NCI-H2227 treated with DMSO at 0.1 percent for 48 hours (cell line): ENCODE measurements at places on chromosomes 16 and 17.

GRCh38 chr16:12458591-12459358 is 344.9 kb downstream of the CPPED1 start:
- no peak for DNase-seq

DNA sequence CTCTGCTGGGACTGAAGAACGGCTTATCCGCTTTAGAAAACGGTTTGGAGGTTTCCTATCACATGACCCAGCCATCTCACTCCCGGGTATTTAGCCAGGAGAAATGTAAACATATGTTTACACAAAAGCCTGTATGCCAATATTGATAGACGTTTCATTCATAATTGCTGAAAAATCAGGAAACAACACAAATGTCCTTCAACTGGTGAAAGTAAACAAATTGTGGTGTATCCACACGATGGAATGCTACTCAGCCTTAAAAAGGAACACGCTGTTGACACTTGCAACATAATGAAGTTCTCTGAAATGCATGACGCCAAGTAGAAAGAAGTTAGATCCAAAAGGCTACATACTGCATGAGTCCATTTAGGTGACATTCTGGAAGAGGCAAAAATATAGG is 157.6 kb downstream of the SLC39A11 start:
- no peak for DNase-seq

GRCh38 chr17:81066771-81067315 is 31.9 kb downstream of the BAIAP2 start:
- no peak for DNase-seq

GRCh38 chr17:77402159-77402731 is 261.5 kb downstream of the SEC14L1 start:
- DNase-seq = no peak

DNA sequence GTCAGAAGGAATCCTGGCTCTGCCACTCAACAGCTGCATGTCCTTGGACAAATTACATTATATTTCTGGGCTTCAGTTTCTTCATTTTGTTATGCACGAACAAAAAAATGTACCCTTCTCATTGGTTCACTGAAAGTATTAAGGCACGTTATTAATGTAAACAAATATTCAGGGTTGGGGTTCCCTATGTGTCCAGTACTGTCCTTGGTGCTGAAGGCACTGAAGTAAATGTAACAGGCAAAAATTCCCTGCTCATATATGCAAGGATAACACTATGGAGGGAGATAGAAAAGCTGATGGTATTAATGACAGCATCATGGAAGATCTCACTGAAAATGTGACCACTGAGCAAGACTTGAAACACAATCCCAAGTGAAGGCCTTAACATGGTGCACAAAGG is 386.6 kb downstream of the XYLT1 start:
- DNase-seq = no peak

- no peak for DNase-seq
These were observed 25.3 kb downstream of the IGF2BP1 start for GRCh38 chr17:49022391-49022941.

DNA sequence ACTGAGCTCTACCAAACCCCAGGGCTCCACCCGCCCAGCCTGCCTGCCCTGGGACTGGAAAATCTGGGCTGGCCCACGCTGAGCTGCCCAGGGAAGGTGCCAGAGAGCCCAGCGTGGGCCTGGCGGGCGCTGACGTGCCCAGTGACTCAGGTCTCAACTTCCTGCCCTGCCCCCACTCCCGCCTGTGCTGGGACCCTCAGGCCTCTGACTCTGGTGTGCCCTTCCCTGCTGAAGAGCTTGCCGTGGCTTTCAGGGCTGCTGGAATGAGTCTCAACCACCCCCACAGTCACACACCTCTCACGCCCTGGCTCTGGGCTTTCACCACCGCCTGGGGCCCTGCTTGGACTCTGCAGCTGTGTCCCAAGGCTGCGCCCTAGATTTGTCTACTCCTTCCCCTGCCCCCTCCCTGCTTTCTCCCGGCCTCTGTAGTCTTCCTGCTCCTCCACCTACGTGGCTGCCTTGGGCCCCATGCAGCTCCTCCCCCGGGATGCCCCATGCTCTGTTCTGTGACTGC is 10.4 kb downstream of the LLGL1 start:
- DNase-seq = no peak

- DNase-seq = no peak
These were observed 47.8 kb downstream of the BMERB1 start for GRCh38 chr16:15482068-15482747.

DNA sequence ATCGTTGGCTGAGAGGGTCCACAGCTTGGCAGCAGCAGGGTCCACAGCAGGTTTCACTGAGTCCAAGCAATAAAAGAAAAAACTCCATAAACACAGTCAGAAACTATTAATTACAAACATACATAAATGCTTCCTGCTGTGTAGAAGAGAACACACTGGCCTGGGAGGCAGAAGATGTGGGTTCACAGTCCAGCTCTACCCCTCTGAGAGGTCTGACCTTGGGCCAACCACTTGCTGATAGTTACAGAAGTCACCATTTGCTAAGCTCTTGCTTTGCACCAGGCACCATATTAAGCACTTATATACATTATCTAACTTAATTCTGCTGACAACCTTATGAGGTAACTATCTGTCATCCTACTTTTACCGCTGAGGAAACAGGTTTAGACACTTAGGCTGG is 14.7 kb downstream of the CIAPIN1 start:
- no peak for DNase-seq

DNA sequence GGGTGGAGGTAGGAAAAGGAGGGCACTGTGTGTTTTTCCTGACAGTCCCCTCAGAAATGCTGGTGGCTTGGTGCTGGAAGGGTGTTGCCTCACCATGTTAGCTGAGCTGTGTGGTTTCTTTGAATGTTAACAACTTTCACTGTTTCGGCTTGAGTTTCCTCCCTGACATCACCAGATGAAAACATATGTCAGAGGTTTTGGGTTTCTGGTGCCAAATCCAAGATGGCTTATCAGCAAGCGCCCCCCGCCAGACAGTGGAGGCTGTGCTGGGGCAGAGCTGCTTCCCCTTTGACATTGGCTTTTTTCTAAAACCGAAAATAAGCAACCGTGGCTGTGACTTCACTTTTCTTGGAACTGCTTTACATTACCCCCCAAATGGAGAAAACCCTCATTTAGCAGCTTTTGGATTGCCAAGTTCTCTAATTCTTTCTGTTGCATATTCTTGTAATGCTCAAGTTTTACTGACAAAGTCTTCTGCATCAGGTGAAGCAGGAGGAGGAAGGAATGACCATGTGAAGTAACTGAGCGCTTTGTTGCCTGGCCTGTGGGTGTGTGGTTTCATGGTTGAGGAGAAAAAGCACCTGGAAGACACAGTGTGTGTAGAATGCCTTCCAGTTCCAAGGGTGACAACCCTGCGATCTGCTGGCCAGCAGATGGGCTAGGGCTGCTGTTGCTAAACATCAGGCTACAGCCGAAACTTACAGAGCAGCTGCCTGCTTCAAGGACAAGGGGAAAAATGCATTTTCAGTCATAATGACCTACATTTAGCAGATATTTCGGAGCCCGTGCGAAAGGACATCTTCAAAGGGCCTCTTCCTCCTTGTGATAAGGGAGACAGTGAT is 9.7 kb downstream of the RMI2 start:
- DNase-seq = no peak

DNA sequence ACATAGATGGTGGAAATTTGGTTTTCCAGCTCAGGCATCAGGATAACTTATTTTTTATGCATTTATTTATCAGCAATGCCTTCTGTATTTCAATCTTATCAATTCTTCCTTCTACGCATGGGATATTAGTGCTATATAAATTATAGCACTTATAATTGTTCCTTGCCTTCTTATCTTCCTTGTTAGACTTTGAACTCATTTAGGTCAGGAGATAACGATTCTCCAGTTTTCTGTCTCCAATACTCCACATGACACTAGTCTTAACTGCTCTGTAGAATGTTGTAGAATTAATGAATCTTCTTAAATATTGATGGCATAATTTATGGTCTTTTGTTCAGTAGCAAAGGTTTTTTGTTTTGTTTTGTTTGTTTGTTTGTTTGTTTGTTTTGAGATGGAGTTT is 10.7 kb upstream of the BCO1 start:
- no peak for DNase-seq

GRCh38 chr16:66920924-66921680 is 2.4 kb upstream of the CDH16 start:
- no peak for DNase-seq

GRCh38 chr17:80082403-80083135 is 18.8 kb upstream of the GAA start:
- DNase-seq = peak; percentile 41

GRCh38 chr17:14552306-14552705 is 251.4 kb downstream of the HS3ST3B1 start:
- no peak for DNase-seq

GRCh38 chr16:58488531-58488930 is 11.4 kb upstream of the NDRG4 start:
- DNase-seq = no peak

DNA sequence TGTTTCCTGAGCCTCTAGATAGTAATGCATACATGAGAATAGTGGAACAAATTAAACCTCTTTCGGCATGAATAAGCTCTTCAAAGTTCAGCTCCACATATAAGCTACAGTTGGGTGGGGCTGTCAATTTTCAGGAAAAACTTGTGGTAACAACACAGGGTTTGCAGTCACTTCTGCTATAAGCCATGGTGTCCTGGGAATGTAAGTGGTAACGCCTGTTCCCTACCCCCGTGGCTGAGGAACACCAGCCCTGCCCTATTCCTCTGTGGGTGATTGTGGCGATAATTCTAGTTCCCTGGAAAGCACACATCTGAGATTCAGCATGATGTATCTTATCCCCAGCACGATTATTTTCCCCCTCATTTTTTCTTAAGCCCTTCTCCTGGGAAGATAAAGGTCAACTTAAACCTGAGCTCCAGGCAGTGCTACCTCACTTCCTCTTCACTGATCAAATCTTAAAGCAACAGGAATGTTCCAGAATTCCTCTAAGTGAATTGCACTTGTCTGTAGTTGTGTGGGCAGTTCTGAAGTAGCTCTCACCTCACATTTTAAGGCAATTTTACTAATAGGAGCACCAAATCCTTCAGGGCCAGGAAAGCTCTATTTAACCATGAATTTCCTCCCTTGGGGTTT is 500.7 kb upstream of the HSBP1 start:
- DNase-seq = no peak

- DNase-seq = no peak
These were observed 98.9 kb downstream of the SDR42E1 start for GRCh38 chr16:81912395-81912794.

DNA sequence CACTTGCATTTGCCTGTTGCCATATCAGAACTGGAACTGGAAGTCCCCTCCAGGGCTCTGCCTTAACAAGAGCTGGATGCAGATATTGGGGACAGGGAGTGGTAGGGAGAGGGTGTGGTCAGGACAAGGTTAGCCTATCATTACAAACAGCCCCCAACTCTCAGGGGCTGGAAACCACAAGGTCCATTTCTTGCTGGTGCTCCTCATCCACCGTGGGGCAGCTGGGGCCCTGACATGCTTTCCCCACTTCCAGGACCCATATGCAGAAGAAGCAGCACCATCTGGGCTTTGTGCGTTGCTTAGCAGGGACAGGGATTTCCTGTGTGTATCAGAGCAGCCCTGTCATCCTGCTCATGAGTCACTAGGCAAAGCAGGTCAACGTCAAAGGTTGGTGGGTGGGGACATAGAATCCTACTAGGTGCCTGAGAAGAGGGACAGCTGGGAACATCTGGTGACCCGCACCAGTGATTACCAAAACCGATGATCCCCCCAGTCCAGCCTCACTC is 26.9 kb downstream of the RGS9 start:
- DNase-seq = no peak

- DNase-seq = no peak
These were observed 14.5 kb upstream of the GPRC5C start for GRCh38 chr17:74417178-74418045.

- no peak for DNase-seq
These were observed 68.9 kb downstream of the KCNJ2 start for GRCh38 chr17:70238228-70238627.

DNA sequence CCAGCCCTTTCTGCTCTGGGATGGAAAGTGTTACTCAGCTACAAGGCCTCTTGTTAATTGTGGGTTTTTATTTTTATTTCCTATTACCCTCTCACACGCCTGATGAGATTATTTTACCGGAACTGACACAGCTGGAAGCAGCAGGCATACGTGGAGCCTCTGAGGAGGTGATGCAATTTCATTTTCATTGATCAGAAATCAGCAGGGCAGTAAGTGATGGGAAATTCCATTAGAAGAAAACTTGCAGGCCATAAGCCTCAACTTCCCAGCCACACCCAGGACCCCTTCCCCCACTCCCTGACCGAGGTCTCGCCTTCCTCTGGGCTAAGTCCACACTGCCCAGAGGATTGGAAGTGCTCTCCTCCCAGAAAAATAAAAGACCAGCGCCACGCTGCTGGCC is 69.7 kb downstream of the ZFHX3 start:
- no peak for DNase-seq

- DNase-seq = no peak
These were observed 79.3 kb downstream of the MRC2 start for GRCh38 chr17:62706598-62707424.

DNA sequence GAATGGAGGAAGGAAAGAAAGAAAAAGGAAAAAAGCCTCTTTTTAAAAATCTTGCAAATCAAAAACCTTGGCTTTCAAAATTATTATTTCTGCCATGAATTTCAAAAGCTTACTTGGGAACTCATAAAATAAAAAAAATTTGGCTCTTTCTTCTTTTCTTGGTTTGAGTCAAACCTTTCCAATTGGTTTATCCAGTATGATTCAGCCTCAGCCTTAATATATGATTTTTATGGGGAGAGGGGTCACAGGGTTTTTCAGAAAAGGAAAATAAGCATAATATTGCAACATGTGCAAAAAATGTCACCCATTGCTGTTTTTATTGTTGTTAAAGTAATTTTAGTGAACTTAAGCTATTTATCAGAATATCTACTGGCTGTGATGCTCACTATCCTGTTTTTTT is 31.2 kb upstream of the HAPSTR1 start:
- DNase-seq = no peak

- DNase-seq = no peak
These were observed 11.5 kb downstream of the UBE2G1 start for GRCh38 chr17:4354862-4355514.

- no peak for DNase-seq
These were observed 16.6 kb downstream of the KRT12 start for GRCh38 chr17:40850293-40850972.

- no peak for DNase-seq
These were observed 1.8 kb upstream of the ADAT1 start for GRCh38 chr16:75624921-75625334.

GRCh38 chr16:54317101-54317611 is 30.6 kb upstream of the IRX3 start:
- DNase-seq = no peak

DNA sequence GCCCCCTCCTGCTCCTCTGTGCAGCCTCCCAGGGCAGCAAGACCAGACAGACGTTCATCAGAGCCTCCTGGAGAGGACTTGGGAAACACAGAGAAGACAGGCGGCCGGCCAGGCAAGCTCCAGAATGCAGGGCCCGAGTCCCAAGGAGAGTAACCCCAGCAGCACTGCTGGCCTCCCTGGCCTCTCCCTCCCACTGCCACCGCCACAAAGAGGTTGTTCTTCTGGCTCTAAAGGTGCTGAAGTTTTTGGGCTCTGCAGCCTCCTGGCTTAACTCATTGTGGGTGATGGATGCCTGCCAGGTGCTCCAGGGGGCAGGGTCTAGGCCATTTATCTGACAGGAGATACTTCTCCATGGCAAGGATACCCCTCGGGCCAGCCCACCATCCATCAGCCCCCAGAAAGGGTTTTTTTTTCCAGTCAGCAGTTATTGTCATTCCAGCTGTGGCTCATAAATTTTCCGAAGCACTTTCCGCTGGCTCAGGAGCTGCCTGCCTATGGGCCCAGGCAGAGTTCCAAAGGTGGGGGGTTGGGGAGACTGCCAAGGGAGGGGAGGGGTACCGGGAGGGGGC is 32.0 kb upstream of the MRPS23 start:
- DNase-seq = no peak

GRCh38 chr16:20948444-20948843 is 47.9 kb downstream of the LYRM1 start:
- no peak for DNase-seq
